ENCODE measurements at places on chromosomes 6 and 20.

DNA sequence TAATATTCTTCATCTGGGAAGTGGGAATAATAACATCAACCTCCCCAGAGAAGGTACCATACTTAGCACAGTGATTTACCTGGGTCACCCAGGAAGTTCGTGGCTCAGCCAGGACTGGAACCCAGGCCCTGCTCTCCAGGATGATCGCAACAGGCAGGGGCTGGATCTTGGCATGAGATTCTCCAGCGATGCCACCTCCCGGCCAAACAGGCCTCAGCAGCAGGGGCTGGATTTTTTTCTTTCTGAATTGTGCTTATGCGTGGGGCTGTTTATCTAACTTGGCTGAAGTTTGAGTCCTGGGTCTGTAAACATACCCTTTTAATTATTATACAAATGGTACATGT, 129.5 kb upstream of the PTPN1 start:
- peak; percentile 25 for DNase-seq

DNA sequence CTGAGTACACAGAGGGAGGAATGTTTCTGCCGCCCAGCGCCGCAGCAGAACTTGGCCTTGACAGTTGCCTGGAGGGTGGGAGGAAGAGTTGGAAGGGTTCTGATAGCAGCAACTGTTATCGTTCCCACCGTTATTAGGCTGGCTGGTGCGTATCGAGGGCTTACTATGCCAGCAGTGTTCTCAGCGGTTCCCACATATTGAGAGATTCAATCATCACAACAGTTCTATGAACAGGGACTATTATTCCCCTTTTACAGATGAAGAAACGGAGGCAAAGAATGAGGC, 380.1 kb upstream of the SULF2 start:
- no peak for DNase-seq

GRCh38 chr20:19254956-19255355, 42.5 kb downstream of the SLC24A3 start:
- DNase-seq, result no peak

GRCh38 chr20:24731312-24731711, 217.8 kb upstream of the CST7 start:
- DNase-seq, result no peak

GRCh38 chr6:142871910-142872331, 73.1 kb downstream of the HIVEP2 start:
- peak; percentile 86 for DNase-seq

DNA sequence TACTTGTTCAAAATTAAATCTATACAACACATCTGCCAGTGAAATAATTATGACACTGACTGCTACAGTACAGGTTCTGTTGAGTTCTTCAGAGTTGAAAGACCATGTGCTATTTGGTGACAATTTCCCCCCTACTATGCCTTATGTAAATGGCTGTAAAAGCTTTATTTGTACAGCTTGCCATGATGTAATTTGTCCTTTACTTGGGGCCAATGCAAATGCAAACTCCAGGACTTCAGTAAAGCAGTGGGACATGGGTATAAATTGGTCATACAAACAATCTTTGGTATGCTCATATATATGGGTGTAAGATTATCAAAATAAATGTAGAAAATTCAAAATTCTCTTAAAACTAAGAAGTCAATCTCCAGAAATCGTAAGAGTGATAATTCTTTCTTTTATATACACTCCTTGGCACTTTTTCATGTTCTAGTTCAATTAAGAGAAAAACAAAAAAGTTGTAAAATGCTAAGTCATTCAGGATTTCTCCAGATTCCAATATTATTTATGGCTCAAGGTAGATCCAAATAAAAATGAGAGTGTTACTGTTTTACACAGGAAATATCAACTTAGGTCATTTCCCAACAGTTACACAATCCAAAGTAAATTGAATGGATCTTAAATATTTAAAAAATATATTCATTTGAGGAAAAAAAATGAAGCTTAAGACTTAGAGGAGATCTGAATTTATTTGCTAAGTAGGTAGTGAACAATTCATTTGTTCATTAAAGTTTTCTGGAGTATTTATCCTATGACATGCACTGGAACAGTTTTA, 1310.5 kb upstream of the CITED2 start:
- DNase-seq, result no peak

DNA sequence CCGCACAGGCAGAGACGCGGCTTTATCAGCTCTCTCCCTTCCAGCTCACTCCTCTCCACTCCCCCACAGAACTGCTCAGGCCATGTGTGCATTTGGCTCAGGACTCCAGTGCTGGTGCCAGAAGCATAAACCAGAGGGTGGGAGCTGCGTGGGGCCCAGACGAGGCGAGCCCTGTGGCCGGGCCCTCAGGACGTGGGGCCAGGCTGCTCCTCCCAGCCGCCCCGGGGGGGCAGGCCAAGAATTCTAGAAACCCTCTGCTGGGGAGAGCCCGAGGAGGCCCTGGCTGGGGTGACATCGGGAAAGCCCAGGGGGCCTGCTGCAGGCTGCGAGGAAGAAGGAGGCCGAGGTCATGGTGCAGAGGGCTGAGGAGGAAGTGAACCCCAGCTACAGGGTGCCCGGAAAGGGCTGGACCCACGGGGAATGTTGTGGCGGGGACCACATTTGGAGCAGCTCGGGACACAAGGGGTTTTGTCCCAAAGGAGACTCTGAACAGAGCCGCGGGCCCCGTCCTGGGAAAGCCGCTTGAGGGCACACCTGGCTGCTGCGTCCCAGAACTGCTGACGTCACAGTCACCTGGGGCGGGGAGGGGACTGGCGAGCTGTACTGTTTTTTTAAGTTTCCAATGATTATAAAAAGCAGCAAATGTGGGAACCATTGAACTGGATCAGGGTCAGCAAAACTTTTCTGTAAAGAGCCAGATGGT, 107.1 kb downstream of the BANF2 start:
- peak; percentile 36 for DNase-seq

GRCh38 chr6:128029826-128030225, 129.0 kb upstream of the THEMIS start:
- no peak for DNase-seq

DNA sequence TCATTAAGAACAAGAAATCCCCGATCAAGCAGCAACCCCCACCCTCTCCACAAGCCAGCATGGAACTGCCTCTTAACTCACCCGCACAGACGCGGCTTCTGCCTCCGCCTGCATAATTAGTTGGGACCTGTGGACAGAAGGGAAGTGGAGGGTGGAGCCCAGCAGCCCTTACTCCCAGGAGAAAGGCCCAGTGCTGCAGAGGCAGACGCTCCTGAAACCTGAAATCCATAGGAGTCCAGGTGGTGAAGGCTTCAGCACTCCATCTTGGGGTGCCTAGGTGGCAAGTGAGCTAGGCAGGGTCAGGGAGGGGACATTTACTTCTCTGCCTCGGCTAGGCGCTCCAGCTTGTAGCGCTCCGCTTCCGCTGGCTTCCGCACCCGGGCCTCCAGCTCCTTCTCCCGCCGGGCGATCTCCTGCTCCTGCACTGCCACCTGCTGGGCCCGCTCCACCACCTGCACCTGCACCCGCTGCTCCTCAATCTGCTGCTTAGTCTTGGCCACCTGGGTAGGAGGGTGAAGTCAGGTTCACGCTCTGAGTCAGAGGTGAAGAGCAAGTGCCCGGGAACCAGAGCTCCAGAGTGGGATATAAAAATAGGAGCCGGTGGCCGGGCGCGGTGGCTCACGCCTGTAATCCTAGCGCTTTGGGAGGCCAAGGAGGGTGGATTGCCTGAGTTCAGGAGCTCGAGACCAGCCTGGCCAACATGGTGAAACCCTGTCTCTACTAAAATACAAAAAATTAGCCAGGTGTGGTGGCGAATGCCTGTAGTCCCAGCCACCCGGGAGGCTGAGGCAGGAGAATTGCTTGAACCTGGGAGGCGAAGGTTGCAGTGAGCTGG, 10.7 kb downstream of the TUBB start:
- no peak for DNase-seq

DNA sequence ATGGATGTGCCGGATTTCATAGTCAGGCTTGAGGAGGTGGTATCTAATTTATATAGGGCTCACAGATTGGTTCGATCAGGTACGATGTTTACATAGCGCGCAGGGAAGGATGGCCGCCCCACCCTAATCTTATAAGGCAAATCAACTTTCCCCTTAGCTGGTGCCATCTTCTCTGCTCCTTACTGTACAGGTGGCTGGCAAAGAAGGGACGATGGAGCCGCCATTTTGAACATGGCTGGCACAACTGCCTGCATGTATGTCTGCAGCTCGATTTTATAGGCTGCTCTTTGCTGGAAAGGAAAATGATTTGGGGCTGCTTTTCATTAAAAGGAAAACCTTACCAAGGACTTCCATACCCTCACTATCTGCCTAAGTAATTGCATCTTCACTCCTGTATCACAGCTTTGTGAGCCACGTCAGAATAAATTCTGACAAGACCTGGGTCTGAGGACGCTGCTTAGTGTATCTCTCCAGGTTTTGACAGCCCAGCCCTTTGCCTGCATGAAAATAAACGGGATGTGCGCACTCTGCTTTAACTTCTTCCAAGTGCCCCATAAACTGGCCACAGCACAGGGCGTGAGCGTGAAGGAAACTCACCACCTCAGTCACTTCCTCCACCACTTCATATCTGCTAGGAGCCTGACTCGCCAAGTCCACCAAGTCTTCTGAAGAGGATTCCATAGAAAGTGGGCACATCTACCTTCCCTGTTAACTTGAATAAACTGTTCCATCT, 109.4 kb upstream of the ARMC2 start:
- DNase-seq, result no peak

DNA sequence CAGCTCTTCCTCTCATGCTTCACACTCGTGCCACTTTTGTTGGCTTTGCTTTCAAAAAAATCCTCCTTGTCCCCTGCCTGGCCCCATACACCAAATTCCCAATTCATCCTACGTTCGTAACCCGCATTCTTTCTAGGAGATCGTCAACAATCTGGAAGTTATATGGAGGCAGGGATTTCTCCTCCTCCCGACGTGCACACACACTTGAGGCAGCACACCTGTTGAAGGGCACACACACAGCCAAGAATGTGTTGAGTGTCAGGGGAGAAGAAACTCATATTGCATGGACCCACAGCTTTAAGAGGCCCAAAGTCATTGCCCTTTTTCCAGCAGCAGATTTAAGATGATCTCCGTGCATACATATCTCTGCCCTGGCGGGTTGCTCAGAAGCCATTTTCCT, 28.9 kb downstream of the THBS2 start:
- DNase-seq, result no peak

DNA sequence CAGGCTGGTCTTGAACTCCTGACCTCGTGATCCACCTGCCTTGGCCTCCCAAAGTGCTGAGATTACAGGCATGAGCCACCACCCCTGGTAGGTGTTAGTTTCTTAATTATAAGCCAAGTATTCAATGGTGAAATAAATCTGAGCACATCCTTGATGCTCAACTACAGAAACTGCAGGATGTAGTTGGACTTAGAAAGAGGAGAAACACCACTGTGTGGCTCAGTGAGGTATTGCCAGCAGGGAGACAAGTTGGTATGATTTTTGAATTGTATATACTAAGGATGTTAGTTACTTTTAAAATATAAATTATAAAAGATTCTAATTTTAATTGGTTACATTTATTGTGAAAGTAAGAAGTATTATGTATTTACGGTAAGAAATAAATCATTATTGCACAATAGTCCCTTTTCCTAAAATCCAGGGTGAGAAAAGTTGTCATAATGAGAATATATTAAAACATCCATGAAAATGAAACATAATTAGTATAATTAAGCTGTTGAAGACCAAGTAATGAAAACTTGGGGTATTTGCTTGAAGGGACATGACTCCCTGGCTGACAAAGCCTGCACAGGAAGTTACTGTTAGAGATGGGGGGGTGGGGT, 17.6 kb downstream of the SLC18B1 start:
- peak; percentile 9 for DNase-seq

DNA sequence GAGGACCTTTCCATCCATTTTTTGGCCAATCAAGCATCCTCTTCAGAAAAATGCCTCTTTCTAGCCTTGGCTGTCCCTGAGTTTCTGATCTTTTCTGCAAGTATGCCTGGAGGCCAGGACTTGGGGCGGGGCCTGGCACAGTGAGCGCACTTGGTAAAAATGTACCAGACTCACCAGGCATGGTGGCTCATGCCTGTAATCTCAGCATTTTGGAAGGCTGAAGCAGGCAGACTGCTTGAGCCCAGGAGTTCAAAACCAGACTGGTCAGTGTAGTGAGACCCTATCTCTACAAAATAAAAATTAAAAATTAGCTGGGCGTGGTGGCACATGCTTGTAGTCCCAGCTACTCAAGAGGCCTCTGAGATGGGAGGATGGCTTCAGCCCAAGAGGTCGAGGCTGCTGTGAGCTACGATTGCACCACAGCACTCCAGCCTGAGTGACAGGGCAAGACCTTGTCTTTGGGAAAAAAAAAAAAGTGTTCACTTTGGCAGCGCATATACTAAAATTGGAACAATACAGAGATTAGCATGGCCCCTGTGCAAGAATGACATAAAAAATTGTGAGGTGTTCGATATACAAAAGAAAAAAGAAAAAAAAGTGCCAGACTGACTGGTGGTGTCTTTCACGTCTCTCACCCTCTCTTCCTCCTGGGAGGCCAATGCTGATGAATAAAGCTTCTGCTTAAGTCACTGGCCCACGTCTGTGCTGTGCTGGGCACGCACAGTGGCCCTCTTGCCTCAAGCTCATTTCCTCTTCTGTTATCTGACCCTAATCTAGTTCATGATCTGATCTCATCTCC, 18.1 kb upstream of the SLC9A8 start:
- peak; percentile 34 for DNase-seq

Measured in HFFc6 (cell line).